NCI-H187 (cell line): ENCODE measurements at places on chromosomes 5 and 9.

- DNase-seq: no peak
Measured at GRCh38 chr5:164204338-164204946, 699.0 kb downstream of the MAT2B start.

GRCh38 chr5:63963926-63964325, 1.7 kb upstream of the HTR1A start:
- no peak for DNase-seq

DNA sequence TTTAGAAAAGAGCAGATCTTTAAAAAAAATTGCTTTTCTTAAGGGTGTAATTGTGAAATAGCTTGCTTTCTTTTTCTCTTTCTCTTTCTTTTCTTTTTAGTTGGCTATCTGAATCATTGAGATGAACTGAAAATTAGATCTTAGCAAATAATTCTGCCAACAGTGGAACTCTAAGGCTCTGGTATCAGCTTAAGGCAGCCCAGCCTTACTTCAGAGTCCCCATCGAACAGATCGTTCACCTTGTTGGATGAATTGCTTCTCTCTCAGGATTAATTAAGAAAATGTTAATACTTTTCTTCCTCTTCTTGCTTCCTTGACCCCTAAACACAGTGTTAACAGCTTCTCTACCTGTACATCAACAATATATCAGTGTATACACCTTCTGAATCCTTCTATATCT, 92.1 kb downstream of the ZCCHC7 start:
- no peak for DNase-seq

DNA sequence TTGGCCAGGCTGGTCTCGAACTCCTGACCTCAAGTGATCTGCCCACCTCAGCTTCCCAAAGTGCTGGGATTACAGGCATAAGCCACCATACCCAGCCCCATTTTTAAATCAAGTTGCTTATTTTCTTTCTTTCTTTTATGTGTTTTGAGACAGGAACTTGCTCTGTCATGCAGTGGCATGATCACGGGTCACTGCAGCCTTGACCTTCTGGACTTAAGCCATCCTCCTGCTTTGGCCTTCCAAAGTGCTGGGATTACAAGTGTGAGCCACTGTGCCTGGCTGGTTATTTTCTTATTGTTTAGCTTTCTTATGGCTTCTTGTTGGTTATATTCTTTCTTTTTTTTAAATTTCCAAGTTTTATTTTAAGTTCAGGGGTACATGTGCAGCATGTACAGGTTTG, 79.7 kb upstream of the C5orf63 start:
- DNase-seq: no peak

DNA sequence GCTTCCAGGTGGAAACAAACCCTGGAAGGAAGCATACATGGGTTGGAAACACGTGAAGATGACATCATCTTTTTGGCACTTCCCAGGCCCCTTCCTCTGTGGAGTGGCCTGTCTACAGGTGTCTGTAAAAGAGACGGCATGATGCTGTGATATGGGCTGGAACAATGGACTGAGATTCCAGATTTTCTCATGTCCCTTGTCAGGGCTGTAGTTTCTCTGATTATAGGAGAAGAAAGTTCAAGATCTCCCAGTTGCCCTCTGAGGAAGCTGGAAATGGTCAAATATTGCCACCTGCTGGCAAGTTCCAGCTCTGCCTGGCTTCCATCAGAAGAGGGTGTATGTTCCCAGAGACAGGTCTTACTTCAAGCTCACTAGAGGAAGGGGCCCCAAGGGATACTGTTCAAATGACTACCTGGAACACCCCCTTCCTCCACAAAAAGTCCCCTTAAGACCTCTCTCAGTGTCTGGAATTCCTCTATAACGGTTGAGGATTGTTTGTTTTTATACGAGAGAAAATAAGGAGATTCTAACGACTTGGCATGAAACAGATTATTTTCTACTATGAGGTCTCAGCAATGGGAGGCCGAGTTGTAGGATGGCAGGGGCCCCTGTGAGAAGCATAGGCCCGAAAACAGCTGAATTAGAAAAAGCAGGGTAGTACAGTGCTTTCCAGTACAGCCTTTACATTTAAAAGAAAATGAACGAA, 7.3 kb upstream of the ANXA6 start:
- peak; percentile 63 for DNase-seq

DNA sequence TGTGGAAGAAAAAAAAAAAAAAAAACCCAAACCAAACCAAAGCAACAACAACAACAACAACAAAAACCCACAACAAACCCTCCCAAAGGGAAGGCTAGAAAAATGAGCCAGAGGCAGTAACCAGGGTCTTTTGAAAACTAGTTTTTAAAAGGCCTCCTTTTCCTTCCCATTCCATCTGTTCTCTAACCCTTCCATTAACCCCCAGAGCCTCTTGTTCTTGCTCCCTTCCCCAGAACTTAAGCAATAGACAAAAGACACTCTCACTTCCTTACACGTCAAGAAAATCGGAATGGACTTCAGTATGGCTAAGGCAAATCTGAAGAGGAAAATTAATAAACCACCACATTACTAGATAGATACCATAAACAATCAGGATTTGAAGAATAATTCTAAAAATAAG, 292.8 kb downstream of the ARL15 start:
- DNase-seq: no peak

GRCh38 chr5:128591598-128592455, 53.8 kb upstream of the FBN2 start:
- DNase-seq: no peak

DNA sequence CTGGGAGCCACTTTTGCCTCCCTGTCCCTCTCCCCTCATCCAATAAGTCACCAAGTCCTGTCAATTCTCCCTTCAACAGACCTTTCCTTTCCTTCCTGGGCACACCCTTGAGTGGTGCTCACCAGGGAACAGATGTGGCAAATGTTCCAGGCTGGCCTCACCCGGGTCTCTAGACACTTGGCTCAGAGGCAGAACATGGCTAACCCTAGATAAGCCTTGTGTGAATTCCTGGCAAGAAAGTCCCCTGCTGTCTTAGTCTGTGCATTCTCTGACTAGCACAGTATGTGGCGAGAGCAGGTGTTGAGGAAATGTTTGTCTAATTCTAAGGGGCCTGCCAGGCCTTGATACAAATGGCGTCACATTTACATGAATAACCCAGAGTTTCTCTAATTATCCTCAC, 41.2 kb upstream of the PTGS1 start:
- DNase-seq: no peak

DNA sequence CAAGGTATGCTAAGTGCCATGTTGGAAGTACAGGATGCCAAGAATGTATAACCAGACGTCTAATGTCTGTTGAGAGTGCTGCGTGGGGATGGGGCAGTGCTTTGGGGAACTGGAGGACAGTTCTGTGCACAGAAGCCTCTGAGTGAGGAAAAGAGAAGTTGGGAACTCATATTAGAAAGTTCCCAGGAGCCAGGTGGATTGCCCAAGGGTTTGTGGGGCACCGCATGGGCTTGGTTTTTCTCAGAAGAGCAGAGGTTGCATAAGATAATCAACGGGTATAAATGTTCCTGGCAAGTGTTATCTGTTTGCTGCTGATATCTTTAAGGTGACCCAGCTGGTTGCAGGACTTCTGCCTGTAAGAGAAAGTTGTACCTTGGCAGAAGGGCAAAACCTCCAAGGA, 13.1 kb downstream of the HRH2 start:
- DNase-seq: no peak

DNA sequence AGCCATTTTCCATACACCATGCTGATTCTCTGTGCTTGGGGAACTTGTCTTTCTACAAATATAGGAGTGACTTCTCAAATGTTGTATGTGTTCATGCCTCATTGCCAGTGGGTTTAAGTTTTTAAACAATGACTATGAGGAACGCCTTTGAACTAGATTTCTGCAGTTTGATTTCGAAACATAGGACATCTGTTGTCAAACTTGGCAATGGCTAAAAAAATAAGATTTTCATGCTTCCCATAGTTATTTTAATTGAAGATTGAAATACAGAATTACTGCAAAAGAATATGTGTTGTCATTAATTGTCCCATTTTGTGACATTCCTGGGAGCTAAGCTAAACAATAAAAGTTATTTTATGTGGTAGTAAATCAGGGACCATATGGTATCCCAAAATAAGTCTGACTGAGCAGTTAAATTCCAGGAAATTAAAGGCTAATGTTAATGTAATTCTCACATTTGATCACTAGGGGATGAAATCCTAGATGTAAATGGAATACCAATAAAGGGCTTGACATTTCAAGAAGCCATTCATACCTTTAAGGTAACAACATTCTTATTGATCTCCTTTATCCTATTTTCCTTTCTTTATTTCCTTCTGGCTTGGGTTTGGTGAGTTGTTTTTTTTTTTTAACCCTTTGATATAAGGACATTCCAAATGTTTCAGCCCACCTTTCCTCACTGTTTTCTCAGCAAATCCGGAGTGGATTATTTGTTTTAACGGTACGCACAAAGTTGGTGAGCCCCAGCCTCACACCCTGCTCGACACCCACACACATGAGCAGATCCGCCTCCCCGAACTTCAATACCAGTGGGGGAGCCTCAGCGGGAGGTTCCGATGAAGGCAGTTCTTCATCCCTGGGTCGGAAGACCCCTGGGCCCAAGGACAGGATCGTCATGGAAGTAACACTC, 116.7 kb downstream of the GOLPH3 start:
- no peak for DNase-seq

- no peak for DNase-seq
Measured at GRCh38 chr9:136482046-136482792, 621 bp downstream of the SEC16A start.

- no peak for DNase-seq
Measured at GRCh38 chr5:80925931-80926330, 34.2 kb upstream of the RASGRF2 start.

DNA sequence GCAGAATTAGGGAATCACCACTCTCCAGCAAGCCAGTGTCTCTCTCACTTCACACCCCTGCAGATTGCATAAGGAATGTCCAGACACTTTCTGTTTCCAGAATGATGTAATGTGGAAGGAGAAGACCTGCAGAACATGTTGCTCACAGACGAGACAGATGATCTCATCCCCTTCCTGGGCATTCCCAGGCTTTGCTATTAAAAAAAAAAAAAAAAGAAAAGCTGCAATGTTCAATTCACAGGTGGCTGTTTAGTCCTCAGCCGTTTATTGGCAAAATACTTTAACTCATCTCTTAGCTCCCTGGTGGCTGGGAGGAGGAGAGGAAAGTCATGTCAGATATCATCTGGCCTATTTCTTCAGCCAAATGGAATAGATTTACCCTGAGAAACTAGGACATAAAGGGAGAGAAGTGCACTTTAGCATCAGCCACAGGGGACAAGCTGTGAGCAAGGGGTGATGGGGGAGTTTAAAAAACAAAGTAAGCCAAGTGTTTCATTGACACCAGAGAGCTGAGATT, 95.9 kb upstream of the TNC start:
- no peak for DNase-seq

DNA sequence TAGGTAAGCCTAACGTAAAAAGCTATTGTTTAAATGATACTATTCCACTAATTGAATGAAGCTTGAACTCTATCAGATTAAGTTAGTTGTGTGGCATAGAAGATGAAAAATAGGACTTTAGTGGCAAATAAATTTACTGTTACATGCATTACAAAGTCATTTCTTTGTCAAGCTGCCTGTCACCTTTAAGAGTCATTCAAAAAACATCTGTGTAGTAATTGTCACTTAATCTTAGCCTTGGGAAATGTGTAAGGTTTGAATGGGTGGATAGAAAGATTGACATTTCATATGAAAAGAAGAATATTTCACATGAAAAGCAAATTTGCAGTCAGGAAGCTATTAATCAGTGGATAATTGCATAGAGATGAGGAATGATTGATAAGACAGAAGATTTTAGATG, 473.5 kb downstream of the DNAH5 start:
- DNase-seq: no peak

DNA sequence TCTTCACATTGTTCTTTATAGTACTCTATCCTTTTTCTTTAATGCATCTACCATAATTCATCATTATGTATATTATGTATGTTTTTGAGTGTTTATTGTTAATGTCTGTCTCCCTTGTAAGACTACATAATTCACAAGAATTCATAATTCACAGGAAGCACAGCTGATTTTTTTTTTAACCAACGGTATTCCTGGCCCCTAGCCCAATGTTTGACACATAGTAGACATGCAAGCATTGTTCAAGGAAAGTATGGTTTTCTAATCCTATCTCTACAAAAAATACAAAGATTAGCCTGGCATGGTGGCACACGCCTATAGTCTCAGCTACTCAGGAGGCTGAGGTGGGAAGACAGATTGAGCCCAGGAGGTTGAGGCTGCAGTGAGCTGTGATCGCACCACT, 160.6 kb downstream of the PPP2R2B start:
- no peak for DNase-seq

GRCh38 chr9:27373851-27374250, 76.9 kb upstream of the EQTN start:
- no peak for DNase-seq

DNA sequence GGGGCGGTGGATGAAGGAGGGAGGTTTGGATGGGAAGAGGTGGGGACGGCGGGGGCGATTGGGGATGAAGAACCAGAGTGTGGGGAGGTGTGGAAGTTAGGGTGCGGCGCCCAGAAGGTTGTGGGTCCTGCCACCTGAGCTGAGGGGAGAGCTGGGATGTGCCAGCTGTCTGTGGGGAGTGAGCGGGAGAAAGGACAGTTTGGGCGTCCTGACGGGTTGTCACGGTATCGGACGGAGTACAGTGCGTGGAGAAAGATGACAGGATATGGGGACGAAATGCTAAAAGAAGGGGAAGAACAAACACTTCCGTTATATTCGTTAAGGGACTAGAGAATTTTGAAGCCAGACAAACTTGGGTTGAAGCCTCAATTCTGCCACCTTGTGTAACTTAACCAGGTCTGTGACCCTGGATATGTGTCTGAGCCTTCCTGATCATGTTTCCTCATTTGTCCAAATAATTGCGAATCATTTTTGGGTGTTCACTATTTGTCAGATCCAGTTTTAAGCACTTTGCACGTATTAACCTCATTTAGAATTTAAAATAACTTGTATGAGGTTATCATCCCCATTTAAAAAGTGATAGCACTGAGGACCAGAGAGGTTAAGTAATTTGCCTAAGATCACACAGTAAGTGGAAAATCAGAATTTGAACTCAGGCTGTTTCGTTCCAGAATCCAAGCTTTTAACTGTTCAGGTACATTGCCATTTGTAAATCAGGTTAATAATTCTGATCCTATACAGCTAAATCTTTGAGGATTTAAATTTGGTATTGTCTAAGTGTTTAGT, 689 bp downstream of the CNTRL start:
- DNase-seq: no peak

DNA sequence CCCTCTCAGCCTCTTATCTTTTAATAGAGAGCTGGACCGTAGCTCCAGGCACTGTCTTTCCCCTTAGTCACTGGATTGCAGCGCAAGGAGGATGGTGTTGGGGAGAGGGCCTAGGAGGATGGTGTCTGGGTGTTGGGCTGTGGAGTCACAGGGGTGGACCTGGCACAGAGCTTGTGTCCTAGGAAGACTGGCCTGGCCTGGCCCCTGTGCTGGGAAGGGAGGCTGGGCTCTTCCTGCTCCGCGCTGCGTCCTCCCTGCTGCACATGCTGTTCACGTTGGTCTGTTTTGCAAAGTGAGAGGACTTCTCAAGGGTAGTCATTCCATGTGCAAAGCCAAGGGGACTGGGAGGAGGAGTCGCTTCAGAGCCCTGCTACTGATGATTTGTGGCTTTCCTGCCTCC, 123.9 kb downstream of the EHMT1 start:
- no peak for DNase-seq
